G401 (cell line): ENCODE measurements at places on chromosomes 12 and 14.

DNA sequence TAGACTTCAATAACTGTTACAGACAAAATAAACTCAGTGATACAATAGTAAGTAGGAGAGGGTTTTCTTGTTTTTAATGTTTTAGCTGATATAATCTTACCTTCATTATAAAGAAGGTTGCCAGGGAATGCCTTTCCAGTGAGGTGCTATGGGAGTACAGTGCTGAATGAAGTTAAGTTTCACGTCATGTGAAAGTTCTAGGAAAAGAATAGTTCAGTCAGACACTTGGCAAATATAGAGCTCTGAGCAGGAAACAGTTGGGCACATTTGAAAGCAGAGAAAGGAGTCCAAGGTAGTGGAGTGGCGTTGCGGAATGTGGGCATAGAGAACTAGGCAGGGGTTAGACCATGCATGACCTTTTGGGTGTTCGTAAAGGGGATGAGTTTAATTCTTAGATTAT lies 88.6 kb upstream of the DCN start:
- DNase-seq, result no peak

- no peak for DNase-seq
These were observed 28.8 kb downstream of the OAS2 start for GRCh38 chr12:113007166-113007565.

GRCh38 chr14:70919774-70920173 lies 12.5 kb downstream of the PCNX1 start:
- no peak for DNase-seq

- no peak for DNase-seq
These were observed 5.5 kb upstream of the VASH1 start for GRCh38 chr14:76755610-76756370.

DNA sequence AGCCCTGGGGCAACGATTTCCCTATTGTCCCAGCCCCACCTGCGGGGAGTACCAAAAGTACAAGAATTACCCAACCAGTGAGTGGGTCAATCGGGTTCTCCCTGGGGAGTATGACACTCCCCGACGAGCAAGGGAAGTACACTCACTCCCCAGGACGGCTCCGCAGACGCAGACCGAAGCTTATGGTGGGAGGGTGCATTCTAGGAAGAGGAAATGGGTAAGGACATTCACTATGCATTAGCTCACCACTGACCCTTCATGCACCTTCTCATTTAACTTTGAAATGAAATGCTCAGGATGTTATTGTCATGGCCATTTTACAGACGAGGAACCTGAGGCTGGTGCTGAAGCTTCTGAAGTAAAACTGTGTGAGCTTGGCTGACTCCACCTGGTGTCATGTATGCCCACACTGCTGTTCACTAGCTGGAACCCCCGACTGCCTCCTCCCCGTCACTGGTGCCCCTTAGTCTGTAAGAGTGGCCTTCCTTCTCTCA lies 45.8 kb upstream of the TMED10 start:
- DNase-seq, result peak; percentile 14

- peak; percentile 59 for DNase-seq
These were observed 1.1 kb downstream of the FBXO21 start for GRCh38 chr12:117188961-117189724.

DNA sequence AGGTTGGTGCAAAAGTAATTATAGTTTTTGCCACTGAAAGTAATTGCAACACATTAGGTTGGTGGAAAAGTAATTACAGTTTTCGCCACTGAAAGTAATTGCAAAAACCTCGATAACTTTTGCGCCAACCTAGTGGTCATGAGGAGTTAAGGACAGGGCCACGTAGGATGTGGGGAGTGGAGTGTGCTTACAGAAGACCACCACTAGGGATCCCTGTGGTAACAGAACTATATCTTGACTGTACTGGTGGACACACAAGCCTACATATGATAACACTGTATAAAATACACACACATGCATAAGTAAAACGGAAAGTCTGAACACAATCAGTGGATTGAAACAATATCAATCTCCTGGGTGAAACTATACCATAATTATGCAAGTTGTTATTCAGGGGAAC lies 187.4 kb upstream of the ABCD2 start:
- no peak for DNase-seq

DNA sequence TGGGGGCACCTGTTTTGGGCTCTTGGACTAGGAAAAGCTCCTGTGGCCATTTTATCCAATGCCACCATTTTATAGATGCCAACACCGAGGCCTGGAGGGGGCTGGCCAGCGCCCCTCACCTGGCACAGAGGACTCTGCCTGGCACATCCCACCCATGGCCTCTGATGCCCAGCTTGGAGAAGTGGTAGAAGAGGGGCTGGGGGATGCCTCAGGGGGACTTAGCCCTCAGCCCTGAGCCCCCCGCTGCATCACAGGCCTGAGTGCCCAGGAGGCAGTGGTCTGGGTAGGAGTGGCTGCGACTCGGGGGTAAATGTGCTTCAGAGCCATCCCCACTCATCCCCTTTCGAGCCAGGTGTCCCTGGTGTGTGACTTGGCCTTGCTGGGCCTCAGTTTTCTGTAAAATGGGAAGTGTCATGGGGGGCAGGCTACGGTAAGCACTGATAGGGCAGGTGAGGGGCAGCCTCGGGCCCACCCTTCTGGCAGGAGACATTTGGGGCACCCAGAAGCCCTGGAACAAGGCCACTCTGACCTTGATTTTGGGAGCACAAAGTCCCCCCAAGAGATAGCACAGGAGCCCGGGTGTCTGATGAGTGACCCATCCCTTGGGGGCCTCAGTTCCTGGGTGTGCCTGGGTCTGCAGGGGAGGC lies 22.5 kb downstream of the SH2B3 start:
- DNase-seq, result no peak

DNA sequence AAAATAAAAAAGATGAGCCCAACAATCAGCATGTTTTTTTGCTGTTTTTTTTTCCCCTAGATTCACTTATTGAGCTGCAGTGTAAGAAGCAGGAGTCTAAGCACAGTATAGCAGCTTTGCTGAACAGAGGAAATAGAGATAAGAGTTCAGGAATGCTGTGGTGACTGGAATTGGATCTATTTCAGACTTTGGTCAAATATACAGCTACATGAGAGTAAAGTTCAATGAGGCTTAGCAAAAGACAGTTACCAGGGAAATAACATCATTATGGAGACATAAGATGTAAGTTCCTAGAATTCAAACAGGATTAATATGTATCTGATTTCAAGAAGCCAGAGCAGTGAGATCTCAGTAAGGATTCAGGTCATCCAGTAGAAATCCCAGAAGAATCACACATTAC lies 613.0 kb downstream of the RPS29 start:
- DNase-seq, result no peak
